Stimulated activated CD8-positive, alpha-beta memory T cell treated with anti-CD3 and anti-CD28 coated beads, Interleukin-7, amount 100 ng/mL, for 24 hours (primary cell): ENCODE measurements at places on chromosomes 3 and 15.

GRCh38 chr3:112755845-112756613 is 90.6 kb downstream of the CD200R1L start:
- DNase-seq, result no peak

GRCh38 chr3:14235912-14236295 is 57.3 kb downstream of the LSM3 start:
- no peak for DNase-seq

DNA sequence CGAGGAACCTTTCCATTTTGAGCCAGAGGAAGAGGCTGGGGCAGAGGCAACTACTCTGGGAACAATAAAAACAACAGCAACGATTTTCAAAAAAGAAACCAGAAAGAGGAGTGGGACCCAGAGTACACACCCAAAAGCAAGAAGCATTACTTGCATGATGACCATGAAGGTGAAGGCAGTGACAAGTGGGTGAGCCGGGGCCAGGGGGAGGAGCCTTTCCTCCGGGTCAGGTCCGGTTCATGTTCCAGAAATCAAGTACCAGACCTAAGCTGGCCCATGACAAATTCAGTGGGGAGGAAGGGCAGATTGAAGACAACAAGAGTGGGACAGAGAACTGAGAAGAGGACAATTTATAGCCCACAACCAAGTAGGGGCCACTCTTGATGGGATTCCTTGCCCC is 77.2 kb upstream of the STT3B start:
- DNase-seq, result no peak

- DNase-seq, result no peak
These were observed 210.0 kb upstream of the IGF1R start for GRCh38 chr15:98438326-98438725.

GRCh38 chr3:102226463-102226862 is 208.4 kb upstream of the ZPLD1 start:
- DNase-seq, result no peak

GRCh38 chr3:51691949-51692348 is 14.9 kb upstream of the GRM2 start:
- DNase-seq, result no peak

DNA sequence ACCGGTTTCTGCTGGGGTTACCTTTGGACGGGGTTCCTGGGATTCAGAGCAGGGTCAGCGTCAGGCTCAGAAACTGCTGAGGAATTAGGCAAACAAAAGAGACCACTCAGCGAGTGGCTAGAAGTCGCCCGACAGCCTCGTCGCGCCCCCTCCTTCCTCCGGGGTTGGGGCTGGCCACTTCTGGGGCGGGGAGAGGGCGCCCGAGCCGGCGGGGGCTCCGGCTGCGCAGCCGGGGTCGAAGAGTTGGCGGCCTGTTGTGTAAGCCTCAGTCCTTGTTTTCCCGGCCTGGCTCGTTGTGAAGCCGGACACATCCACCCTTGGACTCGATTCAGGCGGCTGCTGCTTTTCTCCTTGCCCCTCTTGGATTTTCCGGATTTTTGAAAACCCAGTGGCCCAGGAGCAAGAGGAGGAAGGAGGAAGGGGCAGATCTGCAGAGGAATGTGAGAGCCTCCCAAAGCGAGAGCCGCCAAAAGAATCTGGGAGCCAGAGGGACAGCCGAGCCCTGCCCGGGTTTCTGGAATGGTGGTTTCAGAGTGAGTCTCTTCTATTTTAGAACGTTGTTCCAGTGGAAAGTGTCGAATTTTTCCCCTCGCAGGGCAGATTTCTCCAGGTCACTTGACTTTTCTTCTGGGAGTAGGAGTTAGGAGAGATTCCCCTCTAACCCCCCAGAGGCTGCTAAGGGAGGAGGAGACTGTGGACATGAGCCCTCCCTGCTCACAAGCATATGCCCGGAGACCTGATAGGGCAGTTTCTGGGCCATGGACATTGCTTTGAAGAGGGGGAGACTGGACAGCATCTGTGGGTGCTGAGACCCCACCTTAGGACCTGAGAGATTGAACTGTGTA is 666 bp downstream of the SNX33 start:
- no peak for DNase-seq

DNA sequence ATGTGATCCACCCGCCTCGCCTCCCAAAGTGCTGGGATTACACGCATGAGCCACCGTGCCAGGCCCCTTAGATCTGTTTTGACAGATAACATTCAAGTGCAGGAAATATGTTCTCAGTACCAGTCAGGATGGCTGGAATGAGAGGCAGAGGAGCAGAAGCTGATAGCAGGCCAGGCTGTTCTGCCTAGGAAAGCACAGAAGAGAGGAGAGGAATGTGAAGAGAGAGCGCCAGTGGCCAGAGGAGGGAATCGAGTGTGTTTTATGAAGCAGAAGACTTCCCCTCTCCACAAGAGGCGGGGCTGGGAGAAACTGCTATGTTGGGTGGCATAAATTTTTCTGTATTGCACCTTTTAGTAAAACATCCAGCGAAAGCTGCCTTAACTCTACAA is 32.0 kb upstream of the RYK start:
- DNase-seq, result no peak

- no peak for DNase-seq
These were observed 156.3 kb downstream of the LIPC start for GRCh38 chr15:58588096-58588495.

GRCh38 chr3:126961791-126962461 is 21.0 kb upstream of the PLXNA1 start:
- no peak for DNase-seq

GRCh38 chr15:48493084-48493762 is 152.3 kb downstream of the FBN1 start:
- DNase-seq, result no peak

DNA sequence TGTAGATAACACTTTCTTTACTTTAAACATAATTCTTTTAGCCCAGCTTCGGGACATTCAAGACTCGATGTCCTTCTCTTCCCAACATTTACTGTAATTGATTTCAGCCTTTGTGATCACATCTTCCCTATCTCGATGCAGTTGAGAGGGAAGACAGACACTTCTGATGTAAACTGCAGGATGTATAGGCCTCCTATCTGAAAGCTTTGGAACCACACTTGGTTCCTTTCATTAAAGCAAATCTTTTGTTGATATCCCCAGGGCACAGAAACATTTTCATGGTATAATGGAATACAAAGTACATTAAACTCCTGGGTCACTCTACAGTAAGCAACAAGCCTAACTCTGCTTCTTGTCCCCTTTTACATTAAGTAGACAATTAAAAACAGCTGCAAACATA is 6.4 kb downstream of the GRM7 start:
- no peak for DNase-seq

GRCh38 chr3:172190980-172191379 is 151.6 kb downstream of the FNDC3B start:
- no peak for DNase-seq

DNA sequence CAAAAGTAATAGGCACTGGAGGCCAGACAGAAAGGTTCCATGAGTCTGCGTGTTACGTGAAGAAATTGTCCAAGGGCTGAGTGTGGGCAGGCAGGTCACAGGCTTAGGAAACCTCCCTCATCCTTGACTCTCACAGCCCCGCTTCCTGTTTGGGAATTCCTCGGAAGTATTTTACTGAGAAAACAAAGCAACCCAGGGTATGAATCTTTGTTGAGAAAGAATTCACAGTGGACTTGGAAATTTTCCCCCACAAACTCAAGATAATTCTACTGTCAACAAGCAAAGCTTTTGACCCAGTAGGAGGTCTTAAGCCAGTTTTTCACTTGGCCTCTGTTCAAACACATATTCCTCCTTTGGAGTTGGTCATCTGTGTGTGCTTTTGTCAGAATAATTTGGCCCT is 377.1 kb upstream of the TPM1 start:
- DNase-seq, result no peak

- DNase-seq, result no peak
These were observed 115.4 kb upstream of the GBE1 start for GRCh38 chr3:81876826-81877225.

DNA sequence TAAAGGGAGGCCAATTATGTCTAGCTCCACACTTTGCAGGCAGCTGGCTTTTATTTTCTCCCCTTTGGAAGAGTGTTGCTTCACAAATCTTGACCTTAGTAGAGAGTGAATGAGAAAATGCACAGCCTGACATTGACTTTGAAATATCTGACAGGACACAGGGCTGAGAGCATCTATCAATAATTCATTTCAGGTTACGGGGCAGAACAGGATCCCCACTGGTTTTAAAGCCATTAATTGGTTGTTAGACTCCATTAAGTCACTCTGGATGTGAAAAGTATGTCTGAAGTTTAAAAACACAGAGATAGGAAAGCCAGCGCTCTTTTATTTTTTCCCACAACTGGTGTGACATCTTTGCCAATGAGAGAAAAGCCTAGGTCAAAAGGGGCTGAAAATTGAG is 251.9 kb upstream of the TMC3 start:
- no peak for DNase-seq

- DNase-seq, result no peak
These were observed 2.8 kb upstream of the PLXNB1 start for GRCh38 chr3:48432411-48433371.

DNA sequence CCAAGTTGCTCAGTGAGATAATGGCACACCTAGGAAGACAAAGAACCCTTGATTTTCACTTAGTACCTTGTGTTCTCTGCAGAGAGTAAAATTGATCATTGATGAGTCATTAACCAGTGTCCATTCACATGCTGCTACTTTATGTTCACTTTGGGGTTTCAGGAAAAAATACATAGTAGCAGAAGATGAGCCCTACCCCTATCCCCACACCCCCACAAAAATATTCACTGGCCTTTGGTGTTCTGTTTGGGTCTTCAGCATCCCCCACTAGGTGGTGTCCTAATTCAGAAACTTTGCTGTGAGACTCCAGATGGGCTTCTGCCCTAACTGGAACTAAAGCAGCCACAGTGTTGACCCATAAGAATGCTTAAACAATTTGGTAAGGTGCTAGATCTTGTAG is 178.8 kb downstream of the KLHL25 start:
- DNase-seq, result no peak

DNA sequence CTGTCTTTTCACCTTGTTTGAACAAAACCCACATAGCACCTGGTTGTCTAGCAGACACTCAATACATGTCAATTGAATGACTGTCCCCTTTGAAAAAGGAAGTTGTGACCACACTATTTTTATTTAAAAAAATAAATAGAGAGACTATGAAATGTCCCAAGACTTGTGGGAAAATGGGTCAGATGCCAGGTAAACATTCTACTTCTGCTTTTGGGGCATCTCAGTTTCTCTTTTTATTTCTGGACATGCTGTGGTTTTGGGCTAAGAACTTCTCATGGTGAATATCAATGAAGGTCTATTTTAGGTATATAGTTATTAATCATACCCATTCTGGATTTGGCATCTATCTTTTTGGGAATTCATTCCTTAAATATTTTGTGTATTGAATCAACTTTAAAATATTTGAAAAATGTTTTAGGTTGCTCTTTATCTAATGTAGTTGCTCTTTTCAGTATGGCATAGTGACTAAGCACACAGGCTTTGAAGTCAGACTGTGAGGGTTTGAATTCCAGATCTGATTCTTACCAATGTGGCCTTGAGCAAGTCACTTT is 4.4 kb downstream of the TMEM45A start:
- no peak for DNase-seq

GRCh38 chr3:108301695-108302404 is 5.5 kb downstream of the HHLA2 start:
- DNase-seq, result no peak

- no peak for DNase-seq
These were observed 232.8 kb downstream of the AGBL1 start for GRCh38 chr15:86312486-86312885.

- DNase-seq, result no peak
These were observed 22.4 kb downstream of the RLBP1 start for GRCh38 chr15:89198934-89199333.

DNA sequence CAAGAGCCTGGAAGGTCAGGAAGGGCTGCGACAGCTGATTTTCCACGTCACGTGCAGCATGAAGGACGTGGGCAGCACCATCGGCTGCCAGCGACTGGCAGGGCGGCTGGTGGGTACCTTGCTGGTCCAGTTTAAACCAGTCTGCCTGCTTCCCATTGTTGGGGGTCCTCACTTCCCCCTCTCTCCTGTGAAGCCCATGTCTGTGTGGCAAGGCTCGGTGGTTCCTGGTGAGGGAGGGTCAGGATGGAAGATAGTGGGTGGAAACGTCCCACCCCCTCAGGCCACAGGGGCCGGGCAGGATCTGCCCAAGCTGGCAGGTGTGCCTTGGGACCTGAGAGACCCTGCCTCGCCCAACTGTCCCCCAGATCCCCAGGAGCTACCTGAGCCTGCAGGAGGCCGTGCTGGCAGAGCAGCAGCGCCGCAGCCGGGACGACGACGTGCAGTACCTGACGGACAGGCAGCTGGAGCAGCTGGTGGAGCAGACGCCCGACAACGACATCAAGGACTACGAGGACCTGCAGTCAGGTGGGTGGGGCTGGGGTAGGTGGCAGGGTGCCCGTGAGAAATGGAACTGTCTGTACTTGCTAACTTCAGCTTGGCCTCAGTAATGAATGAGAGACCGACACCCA is 108.2 kb downstream of the LRRK1 start:
- no peak for DNase-seq

DNA sequence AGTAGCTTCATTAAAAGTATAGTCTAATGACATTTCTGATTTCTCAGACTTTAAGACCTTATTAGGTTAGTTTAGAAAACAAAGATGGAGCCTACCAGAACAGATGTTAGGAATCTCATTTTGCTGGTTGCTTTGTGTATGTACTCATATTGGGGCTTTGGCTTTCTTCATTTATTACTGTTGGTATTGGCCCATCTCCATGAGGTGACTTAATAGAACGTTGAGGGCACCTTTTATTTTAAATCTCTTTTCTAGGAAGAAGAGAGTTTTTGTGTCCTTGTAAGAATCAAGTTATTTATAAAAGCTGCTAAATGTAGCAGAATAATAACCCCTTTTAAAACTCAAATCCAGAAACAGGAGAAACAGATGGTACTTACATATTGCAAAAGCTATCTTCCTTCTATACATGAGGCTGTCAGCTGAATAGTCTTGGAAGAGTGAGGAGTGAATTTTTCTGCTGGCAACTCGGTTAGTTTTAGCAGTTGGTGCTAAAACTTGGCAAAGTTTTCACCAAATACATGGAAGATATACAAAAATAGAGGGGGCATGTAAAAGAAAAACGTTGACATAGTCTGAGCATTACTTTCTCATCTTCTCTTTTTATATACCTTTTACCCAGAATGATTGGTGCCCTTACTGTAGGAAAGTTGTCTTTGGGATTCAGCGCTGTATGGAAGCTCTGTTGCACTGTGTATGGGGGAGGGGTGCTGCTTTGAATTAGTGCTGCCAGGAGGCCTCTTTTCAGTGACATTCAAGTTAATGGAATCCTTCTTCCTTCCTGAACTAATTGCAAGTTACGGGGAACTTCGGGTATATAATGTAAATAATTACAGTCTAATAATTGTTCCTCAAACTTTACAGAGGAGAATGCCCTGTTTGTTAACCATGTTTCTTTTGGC is 35.8 kb downstream of the CTNNB1 start:
- DNase-seq, result no peak

GRCh38 chr15:63076714-63077046 is 34.1 kb downstream of the TPM1 start:
- no peak for DNase-seq

GRCh38 chr3:177688152-177688551 is 490.9 kb upstream of the TBL1XR1 start:
- no peak for DNase-seq

DNA sequence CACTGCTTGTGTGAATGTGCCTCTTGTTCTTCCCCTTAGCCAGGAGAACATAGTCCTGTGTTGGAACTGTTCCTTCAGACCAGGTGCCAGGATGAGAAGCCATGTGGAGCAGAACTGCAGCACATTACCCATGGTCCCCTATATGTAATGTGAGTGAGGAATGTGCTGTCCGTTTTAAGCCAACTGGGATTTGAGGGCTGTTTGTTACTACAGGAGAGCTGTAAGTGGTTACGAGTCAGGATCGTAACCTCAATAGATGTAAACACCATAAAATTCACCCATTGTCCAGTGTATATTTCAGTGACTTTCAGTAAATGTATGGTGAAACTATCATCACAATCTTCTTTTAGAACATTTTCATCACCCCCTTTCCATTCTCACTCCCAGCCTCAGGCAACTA is 10.1 kb upstream of the SCAP start:
- DNase-seq, result no peak
